Neural crest cell (in vitro differentiated cells): ENCODE measurements at places on chromosomes 11 and 22. TPM values are rescaled to one million over a fixed set of nuclear protein-coding genes. Genes with fewer than 3 reads are reported as not detected.

The FXYD6 gene
- 113 TPM in 2 replicates for total RNA-seq

The OR10AG1 gene
- total RNA-seq = 0.09 TPM in 1 of 2 replicates, not detected in the other

The AIFM3 gene
- total RNA-seq = 0.79 and 0.84 TPM in 2 replicates

The SLC2A11 gene
- 17.1 and 18.2 TPM in 2 replicates for total RNA-seq

The SMIM35 gene
- not detected in 2 replicates for total RNA-seq

The AGBL2 gene
- total RNA-seq = 2.1 and 2.4 TPM in 2 replicates

The LMO1 gene
- 1.5 and 1.8 TPM in 2 replicates for total RNA-seq

The CD59 gene
- total RNA-seq = 80.5 and 86.3 TPM in 2 replicates

The PHLDA2 gene
- total RNA-seq = 1.1 and 1.6 TPM in 2 replicates

The CD82 gene
- total RNA-seq = 10.3 and 14.1 TPM in 2 replicates

The PLAAT4 gene
- not detected in 2 replicates for total RNA-seq

- H3K4me3 ChIP-seq = no peak overlapping the region
- no peaks in the 10 kb centered on the region for H3K36me3 ChIP-seq
- H3K27me3 ChIP-seq = no peaks in the 10 kb centered on the region
- H3K27ac ChIP-seq = no peak overlapping the region
- no peak for DNase-seq
These were observed 43.3 kb downstream of the CYB5R2 start for GRCh38 chr11:7630002-7630401.

DNA sequence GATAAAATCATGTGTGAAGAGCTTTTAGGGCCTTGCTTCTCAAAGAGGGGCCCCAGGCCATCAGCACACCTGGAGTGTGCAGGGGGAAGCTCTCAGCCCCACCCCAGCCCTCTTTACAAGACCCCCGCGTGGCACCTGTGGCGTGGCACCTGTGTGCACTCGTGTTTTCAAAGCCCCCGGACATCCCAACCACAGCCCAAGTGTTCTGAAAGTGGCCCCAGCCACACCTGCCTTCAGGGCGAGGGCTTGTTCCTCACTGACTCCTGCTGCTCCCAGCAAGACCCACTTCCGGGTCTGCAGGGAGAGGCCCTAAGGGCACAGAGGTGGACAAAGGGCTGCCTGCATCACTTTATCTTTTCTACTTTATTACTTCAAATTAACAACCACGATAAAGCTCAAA, 17.5 kb upstream of the TMEM184B start:
- H3K4me1 ChIP-seq = peaks cover 27% of the 10 kb centered on the region
- DNase-seq = no peak
- H3K36me3 ChIP-seq = peaks cover 9% of the 10 kb centered on the region
- H3K27me3 ChIP-seq = peaks cover 9% of the 10 kb centered on the region

GRCh38 chr11:92225568-92226330, 1.1 kb downstream of the FAT3 start:
- DNase-seq = peak; percentile 44
- peaks cover 59% of the 10 kb centered on the region for H3K4me1 ChIP-seq
- no peaks in the 10 kb centered on the region for H3K36me3 ChIP-seq
- peak overlapping the region; percentile 94 for H3K27ac ChIP-seq
- peaks cover 68% of the 10 kb centered on the region for H3K27me3 ChIP-seq
- H3K4me3 ChIP-seq = peak overlapping the region; percentile 95

DNA sequence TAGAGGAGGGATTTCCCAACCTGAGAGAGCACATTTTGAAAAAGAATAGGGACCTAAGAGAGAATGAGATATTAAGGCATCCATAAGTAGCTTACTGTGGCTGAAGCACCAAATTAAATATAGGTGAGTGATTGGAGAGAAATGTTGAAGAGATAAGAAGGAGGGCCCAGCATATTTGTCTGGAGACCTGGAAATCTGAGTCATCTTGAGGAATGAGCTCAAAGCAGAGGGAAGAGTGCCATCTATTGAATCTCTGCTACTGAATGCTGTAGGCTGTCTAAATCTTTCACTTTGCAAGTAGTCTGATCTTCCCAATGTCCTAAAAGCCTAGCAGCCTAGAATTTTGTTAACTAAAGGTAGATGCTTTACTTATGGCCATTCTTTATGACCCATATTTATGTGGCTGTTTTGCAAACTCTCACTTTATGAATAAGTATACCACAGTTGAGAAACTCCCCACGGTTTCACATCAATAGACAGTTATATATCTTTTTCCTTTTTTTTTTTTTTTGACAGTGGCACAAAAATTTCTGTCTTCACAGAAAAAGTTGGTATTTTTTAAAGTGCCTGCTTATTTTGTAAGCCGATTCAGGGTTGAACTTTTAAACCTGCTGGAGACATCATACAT, 2093.5 kb downstream of the LRRC4C start:
- DNase-seq = no peak
- no peak overlapping the region for H3K4me3 ChIP-seq
- no peaks in the 10 kb centered on the region for H3K4me1 ChIP-seq

DNA sequence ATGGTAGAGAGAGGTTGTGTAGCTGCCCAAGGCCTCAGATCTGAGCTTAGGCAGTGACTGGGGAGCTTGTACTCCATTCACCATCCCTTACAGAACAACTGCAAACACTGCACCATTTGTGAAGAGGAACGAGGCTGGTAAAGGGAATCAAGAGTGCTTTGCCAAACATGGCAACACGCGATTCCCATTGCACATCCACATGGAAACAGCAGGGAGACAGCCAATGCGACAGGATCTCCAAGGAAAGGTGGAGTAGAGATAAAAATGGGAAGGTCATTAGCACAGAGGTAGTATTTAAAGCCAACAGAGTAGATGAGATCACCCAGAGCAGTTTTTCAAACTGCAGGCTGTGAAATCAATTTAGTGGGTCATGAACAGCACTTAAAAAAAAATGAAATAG, 42.0 kb downstream of the TCF20 start:
- DNase-seq = no peak
- peaks cover 15% of the 10 kb centered on the region for H3K4me1 ChIP-seq
- peaks cover 3% of the 10 kb centered on the region for H3K36me3 ChIP-seq
- H3K4me3 ChIP-seq = no peak overlapping the region

DNA sequence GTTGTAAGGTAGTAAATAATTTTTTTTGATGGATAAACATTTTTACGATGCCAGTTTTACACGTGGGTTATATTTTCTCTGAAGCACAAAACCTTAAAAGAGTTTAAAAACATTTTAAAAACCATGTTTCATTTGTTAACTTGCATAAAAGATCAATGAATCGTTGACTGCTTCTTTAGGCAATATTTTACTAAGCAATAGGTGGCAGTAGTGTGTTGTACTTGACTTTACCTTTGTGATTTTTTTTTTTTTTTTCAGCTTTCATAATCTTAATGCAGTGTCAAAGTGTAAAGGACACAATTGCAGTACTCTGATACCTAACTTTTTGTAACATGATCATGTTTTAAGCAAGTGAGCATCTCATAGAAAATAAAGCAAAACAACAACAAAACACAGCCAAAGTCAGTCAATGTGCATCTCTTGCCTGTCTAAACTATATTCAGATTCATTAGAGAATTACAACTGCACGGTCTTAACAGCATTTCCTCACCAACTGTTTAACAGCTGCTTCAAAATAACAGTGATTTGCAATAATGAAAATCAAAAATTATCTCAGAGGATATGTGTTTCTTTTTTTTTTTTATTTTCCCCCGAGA, 27.7 kb downstream of the DNAJC24 start:
- no peak for DNase-seq
- no peaks in the 10 kb centered on the region for H3K27me3 ChIP-seq
- H3K36me3 ChIP-seq = peaks cover 46% of the 10 kb centered on the region
- H3K4me1 ChIP-seq = peaks cover 13% of the 10 kb centered on the region

DNA sequence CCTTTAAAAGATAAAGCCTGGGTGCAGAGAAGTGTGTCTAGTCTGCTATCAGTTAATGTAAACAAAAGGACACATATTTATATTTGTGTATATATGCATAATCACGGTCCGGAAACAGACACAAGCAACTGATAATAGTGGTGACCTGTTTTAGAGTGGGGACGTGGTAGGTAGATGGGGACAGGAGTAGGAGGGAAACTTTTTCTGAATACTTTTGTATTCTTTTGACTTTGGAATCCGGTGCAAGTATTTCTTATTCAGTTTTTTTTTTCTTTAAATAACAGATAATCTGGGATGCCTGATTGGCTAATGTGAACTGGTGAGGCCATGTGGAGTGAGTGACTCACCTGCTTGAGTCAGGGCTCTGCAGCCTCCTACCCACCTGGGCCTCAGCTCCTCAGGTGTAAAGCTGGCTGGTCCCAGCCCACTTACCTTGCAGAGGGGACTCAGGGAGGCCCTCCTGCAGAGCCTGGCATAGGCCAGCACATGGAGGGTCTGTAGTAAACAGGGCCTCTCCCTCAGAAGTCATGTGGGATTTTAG, 15.3 kb downstream of the MICAL2 start:
- H3K27ac ChIP-seq = no peak overlapping the region
- no peaks in the 10 kb centered on the region for H3K36me3 ChIP-seq
- H3K4me3 ChIP-seq = no peak overlapping the region
- peaks cover 9% of the 10 kb centered on the region for H3K27me3 ChIP-seq
- DNase-seq = no peak

GRCh38 chr11:35426351-35426750, 7.0 kb upstream of the SLC1A2 start:
- no peaks in the 10 kb centered on the region for H3K4me1 ChIP-seq
- DNase-seq = no peak
- H3K27ac ChIP-seq = no peak overlapping the region
- no peaks in the 10 kb centered on the region for H3K36me3 ChIP-seq

- H3K4me1 ChIP-seq = peaks cover 3% of the 10 kb centered on the region
- DNase-seq = no peak
- H3K27me3 ChIP-seq = no peaks in the 10 kb centered on the region
These were observed 46.0 kb upstream of the PPP2R1B start for GRCh38 chr11:111812211-111812610.

DNA sequence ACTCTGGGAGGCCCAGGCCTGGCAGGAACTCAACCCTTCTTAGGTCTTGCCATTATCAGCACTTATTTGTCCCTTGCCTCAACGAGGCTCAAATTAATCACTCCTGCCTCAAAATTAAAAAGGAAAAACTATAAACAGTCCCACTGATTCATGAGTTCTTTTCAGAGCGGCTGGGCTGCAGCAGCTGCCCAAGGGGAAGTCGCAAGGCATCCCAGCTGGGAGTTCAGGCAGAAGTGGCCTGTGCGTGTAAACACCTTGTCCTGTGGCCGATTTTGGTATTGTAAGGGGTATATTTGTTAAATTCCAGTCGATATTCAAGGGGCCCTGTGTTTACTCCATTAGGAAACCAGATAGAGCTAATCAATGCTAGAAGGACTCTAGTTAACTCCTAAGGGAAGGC, 213.9 kb upstream of the CADM1 start:
- H3K27me3 ChIP-seq = no peaks in the 10 kb centered on the region
- no peak for DNase-seq
- H3K36me3 ChIP-seq = no peaks in the 10 kb centered on the region
- peaks cover 54% of the 10 kb centered on the region for H3K4me1 ChIP-seq
- H3K4me3 ChIP-seq = peak overlapping the region; percentile 45

DNA sequence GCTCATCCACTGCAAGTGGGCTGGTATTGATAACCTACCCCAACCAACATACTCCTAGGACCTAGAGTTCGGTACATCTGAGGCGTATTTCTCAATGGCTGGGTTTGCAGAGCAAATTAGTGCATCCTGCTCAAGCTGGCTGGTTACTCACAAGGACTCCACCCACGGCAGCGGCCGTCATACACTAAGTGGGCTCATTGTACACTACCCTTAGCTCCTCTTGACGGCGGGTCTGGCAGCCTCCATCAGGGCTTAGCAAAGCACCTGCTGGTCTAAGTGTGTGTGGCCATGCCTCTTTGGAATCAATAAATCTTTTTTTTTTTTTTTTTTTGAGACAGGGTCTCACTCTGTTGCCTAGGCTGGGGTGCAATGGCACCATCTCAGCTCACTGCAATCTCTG, 20.2 kb upstream of the KCNJ11 start:
- no peaks in the 10 kb centered on the region for H3K36me3 ChIP-seq
- no peak for DNase-seq
- peaks cover 19% of the 10 kb centered on the region for H3K4me1 ChIP-seq
- no peaks in the 10 kb centered on the region for H3K27me3 ChIP-seq

- no peak overlapping the region for H3K4me3 ChIP-seq
- no peak overlapping the region for H3K27ac ChIP-seq
- no peaks in the 10 kb centered on the region for H3K36me3 ChIP-seq
- no peak for DNase-seq
- no peaks in the 10 kb centered on the region for H3K4me1 ChIP-seq
- H3K27me3 ChIP-seq = no peaks in the 10 kb centered on the region
These were observed 24.1 kb upstream of the TSKU start for GRCh38 chr11:76759092-76759491.

GRCh38 chr11:86101493-86101892, 32.6 kb upstream of the PICALM start:
- no peak overlapping the region for H3K27ac ChIP-seq
- H3K27me3 ChIP-seq = no peaks in the 10 kb centered on the region
- DNase-seq = no peak
- no peak overlapping the region for H3K4me3 ChIP-seq
- no peaks in the 10 kb centered on the region for H3K36me3 ChIP-seq

- no peaks in the 10 kb centered on the region for H3K36me3 ChIP-seq
- DNase-seq = no peak
- peaks cover 60% of the 10 kb centered on the region for H3K27me3 ChIP-seq
- peaks cover 22% of the 10 kb centered on the region for H3K4me1 ChIP-seq
- H3K27ac ChIP-seq = no peak overlapping the region
These were observed 922 bp downstream of the CRACR2B start for GRCh38 chr11:828506-829175.

DNA sequence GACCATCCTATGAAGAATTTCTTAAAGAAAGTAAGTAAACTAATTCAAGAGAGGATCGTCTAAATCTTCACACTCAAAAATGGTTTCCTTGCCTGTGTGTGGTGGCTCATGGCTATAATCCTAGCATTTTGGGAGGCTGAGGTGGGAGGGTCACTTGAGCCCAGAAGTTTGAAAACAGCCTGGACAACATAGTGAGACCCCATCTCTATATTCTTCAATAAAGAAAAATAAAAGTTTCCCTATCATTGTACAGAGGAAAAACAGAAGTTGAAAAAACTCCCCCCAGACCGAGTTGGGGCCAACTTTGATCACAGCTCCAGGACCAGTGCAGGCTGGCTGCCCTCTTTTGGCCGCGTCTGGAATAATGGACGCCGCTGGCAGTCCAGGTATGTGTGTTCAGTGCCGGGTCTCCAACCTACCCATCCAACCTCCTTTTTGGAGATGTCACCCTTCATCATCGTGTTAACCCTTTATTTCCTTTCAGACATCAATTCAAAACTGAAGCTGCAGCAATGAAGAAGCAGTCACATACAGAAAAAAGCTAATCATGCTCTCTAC, 3.0 kb downstream of the RPS25 start:
- DNase-seq = no peak
- peaks cover 44% of the 10 kb centered on the region for H3K36me3 ChIP-seq
- H3K27ac ChIP-seq = no peak overlapping the region

- H3K4me3 ChIP-seq = no peak overlapping the region
- peaks cover 31% of the 10 kb centered on the region for H3K4me1 ChIP-seq
- no peak overlapping the region for H3K27ac ChIP-seq
These were observed 12.8 kb upstream of the CABP7 start for GRCh38 chr22:29707010-29707409.

DNA sequence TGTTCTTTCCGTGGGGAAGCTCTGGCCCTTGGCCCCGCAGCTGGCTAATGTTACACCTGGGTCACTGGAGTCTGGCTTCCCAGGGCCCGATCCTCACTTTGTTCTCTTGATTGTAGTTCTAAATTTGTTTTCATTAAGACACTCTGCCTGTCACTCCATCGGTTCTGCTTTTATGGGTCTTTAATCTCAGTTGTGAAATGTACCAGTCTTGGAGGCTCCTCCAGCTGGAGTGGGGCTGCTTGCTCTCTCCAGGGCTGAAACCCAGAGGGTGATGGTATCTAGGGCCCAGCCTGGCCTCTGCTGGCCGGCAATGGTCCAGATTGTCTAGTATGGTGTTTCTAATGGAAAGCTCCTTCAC, 352.9 kb downstream of the TENM4 start:
- H3K27me3 ChIP-seq = no peaks in the 10 kb centered on the region
- no peak overlapping the region for H3K4me3 ChIP-seq
- H3K36me3 ChIP-seq = no peaks in the 10 kb centered on the region
- H3K4me1 ChIP-seq = peaks cover 32% of the 10 kb centered on the region

- peaks cover 29% of the 10 kb centered on the region for H3K27me3 ChIP-seq
- DNase-seq = no peak
- peaks cover 33% of the 10 kb centered on the region for H3K4me1 ChIP-seq
- no peak overlapping the region for H3K4me3 ChIP-seq
These were observed 235.2 kb upstream of the B3GAT1 start for GRCh38 chr11:134647066-134647743.
